ENCODE measurements at places on chromosomes 6 and 20.

DNA sequence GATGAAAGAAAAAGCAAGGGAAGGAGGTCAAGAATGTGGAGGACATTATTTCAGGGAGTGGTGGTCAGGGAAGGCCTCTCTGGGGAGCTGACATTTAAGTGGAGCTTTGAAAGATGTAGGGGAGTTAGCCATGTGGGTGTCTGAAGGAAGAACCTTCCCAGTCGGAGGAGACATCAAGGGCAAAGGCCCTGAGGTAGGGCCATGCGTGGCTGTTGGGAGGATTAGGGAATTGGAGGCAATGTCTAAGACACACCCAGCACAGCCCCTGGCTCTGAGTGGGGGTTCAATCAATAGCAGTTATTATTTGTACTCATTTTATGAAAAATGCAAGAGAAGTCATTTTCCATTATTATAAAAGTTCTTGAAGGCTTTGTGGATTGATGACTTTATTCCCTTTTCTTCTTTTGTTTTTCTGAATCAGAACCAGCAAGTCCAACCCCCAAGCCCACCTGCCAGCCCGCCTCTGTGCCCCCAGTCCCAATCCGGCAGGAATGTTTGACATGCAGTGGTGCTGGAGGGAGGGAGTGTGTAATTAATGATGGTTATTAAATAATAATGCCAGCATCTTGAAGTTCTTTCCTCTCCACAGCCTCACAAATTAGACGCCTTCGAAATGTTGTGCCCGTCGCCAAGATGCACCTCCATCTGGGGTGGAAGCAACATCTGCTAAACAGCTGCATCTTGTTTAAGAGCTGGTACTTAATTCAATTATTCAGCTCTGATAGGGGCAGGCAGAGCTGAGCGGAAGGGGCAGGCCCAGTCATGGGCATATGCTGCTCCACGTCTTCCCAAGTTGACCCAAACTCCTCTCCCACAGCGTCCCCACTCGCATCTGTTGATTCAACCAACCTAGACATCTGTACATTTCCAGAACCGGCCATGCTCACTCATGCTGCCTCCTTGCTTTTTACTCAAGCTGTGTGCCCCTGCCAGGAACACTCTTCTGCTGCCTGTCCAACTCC, 81.3 kb upstream of the SIRPA start:
- DNase-seq, result no peak

- no peak for DNase-seq
Measured at GRCh38 chr6:146931214-146931613, 273.0 kb upstream of the STXBP5 start.

DNA sequence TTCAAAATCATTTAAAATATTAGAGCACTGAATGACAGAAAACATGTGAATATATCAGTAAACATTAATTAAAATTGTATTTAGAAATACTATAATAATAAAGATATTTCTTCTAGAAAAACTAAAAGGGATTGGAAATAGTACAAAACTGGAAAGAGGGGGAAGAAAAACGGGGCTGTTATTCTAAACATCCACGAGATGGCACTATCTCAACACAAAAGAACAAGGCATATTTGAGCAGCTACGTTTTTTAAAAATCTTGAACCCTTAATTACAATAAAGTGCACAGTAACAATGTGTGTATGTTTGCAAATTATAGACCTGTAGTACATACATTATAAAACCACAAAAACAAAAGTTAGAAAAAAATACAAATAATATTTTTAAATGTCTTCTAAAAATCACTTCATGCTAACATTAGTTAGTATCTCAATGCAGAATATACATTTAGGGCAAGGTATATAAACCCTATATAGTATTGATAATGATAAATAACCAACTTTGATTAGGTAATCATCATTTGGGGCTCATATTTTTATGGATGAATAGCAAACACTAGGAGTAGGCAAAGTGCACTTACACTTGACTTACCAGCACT, 42.5 kb upstream of the PNISR start:
- no peak for DNase-seq

- no peak for DNase-seq
Measured at GRCh38 chr6:7505189-7505699, 36.2 kb upstream of the DSP start.

DNA sequence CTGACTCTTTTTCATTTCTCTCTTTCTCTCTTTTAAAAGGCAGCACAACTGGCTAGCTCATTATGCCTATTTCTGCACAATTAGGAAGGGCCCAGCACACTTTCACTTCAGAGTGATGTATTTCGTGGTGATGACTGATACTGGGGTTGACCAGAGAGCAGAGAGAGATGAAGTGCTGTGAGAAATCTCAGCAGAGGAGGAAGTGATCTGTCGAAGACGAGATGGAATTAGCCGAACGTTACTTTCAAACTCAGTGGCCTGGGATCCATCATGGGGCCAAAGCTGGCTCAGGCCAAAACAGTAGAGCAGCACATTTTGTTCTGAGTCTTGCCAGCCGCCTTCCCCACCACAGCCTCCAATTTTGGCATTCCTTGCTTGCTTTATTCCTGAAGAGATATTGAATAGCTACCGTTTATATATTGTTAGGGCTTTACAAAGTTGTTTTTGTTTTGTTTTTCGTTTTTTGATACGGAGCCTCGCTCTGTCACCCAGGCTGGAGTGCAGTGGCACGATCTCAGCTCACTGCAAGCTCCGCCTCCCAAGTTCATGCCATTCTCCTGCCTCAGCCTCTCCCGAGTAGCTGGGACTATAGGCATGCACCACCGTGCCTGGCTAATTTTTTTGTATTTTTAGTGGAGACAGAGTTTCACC, 213.2 kb upstream of the ECI2 start:
- DNase-seq, result no peak

GRCh38 chr20:58480551-58481336, 34.5 kb downstream of the APCDD1L start:
- DNase-seq, result no peak

DNA sequence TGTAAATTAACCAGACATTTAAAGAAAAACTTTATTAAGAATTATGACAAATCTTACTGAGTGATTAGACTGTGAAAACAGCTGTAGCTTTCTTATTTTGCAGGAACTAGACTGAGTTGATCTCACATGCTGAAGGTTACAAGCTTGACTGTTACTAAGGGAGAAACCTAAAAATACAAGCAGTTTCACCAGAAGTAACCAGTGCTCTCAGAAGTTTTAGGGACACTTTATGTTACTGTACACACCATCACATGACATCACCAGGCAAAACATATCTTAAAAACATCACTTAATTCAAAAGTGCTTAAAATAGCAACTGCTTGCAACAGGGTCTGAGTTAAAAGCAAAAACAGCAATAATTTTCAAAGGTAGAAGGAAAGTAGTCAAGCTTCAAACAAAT, 5.4 kb downstream of the FBXO30 start:
- DNase-seq, result no peak

DNA sequence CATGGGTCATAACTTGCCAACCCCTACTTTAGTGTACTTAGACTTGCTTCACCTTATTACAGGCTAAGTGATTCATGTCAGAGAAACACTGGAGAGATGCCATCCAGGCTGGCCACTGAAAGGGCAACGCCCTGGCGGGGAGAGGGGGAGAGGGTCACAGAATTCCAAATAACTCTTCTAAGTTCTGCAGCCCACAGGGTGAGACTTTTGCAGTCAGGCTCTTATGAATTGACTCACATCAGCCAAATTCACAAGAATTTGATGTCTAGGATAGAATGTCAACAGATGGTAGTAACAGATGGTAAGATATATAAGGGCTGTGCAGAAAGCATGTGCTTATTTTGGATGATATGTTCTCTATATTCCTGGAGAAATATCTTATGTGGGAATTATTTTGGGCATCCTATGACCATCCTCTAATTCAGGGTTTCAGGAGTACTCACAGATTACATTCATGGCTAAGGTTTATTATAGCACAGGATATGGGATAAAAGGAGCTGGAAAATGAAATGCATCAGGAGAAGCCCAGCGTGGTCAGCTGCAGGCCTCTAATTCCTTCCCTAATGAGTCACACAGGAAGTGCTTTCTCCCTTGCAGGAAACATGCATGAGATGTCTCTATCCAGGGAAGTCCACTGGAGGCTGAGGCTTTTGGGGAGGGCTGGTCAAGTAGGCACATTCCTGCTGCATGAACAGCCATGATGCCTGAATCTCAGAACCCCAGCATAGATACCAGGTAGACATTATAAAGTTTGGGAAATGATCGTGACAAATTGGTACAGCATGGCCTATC, 58.7 kb upstream of the RIN2 start:
- no peak for DNase-seq

DNA sequence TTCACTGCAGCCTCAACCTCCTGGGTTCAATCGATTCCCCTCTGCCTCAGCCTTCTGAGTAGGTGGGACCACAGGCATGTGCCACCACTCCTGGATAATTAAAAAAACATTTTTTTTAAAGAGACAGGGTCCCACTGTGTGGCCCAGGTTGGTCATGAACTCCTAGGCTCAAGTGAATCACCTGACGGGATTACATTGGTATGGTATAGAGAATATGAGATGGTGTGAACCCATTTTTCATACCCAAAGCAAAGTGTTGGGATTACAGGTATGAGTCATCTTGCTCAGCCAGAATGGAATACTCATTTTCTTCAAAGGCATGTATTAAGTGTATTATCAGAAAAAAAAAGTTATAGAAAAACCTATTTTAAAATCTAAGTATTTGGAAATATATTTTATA, 114.2 kb downstream of the AHI1 start:
- no peak for DNase-seq

DNA sequence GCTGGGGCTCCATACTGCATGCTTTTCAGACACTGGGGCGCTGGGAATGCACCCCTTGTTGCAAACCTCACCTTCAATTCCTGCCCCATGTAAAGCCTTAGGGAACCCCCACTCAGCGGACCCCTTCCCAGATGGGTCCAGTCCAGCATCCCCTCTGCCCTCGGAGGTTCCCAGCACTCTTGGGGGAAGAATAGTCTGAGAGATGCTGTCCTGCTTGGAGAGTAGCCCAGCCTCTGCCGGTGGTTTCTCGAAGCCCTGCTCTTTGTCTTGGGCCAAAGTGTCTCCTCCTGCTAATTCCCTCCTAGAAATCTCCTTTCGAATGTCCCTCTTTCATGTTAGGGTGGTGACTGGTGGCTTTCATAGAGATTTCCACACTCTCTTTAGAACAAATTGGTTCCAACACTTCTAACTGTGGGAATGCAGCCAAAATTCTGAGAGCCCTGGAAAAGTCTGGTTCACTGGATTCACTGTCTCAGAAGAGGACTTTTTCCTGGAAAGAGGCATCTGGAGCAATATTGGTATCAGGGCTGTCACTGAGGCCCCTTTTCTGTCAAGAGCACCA, 24.9 kb upstream of the SULF2 start:
- DNase-seq, result no peak

DNA sequence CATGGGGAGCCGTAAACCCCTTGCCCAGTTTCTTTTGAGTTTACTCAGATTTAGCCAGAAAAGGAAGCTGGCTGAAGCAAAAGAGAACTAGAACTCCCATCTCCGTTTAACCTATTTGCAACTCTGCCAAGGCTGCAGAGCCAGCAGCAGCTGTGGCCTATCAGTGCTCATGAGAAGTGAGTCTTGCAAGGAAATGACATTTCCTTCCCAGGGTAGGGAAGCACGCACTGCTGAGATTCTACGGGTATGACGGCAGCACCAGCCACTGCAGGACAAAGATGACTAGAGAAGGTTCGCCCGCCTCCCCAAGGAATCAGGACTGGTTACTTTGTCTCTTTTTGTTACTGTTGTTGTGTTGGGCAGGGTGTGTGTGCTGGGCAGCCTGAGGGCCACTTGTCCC, 47.6 kb downstream of the PPP1R3G start:
- no peak for DNase-seq

All from liver (tissue), 10 donors.